ENCODE measurements at places on chromosomes 12 and 14.

GRCh38 chr14:37145395-37145794, 27.0 kb downstream of the SLC25A21 start:
- DNase-seq = no peak

GRCh38 chr12:23066095-23066494, 441.1 kb downstream of the ETNK1 start:
- no peak for DNase-seq

DNA sequence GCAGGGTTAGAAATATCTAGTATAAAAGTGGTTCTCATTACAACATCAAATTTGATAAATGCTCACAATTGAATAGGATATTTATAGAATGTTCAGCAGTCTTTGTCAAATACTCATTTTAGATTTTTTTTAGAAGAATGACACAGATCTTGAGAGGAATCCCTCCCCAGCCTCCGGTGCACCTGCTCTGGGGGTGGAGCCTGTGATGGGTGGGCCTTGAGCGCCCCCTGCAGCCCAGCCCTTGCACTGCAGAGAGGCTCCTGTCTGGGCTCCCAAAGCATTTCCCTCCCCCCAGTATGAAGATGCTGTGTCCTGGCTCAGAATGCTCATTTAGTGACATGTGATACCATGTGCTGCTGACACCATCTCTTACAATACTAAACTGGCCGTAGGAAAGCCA, 792.3 kb downstream of the TMEM121 start:
- peak; percentile 26 for DNase-seq

DNA sequence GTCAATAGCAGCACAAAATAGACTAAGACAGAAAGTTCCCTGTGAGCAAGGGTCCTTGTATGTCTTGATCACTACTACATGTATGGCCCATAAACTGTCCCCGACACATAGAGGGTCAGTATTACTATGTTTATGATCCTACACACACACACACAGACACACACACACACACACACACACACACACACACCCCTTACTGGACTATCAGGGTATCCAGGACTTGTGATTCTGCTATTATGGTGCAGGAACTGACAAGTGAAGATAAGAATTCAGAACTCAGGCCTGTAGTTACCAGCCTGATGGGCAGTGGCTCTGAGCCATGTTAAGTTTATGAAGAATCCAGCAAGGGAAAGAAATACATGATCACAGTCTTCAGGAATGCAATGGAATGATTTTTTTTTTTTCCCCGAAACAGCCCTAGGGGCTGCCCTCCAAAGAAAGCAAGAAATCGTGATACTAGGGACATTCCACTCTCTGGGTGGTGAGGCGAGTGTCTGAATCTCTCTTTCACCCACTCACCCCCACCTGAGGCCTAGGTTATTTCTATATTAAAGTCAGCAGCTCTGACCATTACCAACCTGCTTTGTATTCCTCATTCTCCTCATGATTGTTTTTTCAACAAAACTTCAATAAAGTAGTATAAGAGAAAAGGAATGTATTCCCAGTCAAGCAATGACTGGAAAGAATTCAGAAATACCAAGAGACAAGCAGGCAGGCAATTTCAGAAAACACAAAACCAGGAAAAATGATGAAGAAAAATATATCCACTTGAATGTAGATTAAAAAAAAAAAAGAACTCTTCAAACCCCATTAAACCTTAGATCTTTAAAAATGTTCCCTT, 105.8 kb downstream of the AVPR1A start:
- no peak for DNase-seq

DNA sequence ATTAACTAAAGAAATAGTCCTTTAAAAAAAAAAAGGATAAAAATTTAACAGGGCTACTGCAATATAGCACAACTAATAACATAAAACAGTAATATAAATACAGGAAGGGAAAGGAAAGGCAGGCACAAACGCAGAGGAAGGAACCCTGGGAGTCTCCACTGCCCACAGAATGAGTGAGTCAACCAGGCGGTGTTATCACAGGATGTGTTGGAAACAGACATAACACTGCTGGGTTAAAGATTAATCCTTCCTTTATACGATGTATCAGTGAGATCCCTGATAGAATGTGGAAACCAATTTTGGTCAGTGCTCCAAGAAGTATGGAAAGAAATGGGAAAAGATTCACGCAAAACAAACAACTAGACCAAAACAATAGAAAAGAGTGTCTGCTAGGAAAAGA, 47.9 kb downstream of the FGD6 start:
- DNase-seq = no peak
